ENCODE measurements at places on chromosomes 11 and 22.

DNA sequence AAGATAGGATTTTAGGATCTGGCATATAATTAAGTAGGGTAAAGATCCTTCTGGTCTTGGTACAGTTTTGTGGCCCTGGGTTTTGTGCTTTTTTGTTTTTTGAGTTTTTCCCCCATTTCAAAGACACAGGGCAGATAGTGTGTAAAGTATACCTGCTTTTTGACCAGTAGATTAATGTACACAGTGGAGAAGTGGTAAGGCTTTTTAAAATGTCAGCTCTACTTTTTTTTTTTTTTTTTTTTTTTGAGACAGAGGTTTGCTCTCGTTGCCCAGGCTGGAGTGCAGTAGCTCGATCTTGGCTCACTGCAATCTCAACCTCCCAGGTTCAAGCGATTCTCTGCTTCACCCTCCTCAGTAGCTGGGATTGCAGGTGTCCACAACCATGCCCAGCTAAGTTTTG, 4.0 kb downstream of the EP300 start:
- DNase-seq, result no peak

DNA sequence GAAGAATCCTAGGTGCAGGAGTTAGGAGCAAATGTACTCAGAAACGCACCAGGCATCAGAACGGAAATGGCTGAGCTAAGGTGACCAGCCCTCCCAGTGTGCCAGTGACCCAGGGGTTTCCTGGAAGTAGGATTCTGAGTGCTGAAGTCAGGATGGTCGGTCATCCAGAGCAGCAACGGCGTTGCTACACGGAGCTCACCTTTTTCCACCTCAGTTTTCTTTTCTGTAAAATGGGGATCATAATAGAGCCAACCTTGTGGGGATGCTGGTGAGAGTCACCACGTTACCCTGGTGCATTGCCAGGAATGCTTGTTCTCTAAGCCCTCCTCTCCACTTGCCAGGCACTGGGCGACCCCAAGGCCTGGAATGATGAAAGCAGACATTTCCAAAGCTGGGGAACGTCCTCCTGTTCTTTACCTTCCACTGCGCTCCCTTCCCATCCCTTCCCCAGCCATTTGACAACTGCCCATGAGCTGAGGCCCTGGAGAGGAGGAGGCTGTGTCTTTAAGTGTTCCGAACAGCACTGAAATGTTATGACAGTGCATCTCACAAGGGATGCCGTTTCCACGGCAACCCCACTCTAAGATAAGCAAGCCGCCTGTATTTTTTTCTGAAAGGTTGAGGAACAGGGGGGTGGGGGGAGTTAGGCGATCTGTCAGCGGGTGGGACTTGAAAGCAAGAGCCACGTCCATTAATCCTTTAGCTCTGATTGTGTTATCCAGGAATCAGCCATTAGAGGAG, 66.8 kb downstream of the TSPAN18 start:
- DNase-seq, result no peak

DNA sequence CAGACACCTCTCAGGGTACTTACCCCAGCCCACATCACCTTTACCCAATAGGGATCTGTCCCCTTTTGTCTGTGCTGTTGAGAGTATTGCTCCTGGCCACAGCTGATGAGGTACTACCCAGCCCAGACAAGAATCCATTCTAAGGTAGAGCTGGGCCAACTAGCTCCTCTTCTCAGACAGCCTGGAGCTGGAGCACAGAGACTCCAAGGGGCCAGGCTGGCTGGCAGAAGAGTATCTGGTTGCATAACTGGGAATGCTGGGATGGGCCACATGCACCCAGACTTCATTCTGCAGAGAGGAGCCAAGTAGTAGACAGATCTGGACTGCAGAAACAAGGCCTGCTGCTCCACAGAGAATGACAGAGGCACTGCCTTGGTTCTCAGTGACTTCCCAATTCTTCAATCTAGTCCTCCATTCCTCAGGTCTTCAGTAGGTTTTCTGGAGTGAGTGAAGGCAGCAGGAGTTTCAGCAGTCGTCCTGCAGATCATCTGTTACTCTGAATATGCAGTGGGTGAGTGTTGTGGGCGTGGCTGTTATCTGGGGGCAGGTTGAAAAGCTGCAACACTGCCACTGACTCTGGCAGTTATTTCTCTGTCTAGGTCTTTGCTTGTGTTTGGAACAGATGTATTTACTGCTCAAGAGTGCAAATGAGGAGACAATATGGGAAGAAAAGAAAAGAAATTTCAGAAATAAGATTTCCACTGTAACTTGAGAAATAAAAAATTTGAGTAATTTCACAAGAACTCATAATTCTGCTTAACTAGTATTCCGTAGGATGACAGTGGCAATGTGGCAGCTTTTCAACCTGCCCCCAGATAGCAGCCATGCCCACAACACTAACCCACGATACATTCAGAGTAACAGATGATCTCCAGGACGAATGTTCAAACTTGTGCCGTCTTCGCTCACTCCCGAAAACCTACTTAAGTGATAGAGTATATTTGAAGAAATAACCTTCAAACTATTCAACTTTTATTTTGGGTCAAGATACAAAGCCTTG, 34.9 kb downstream of the MAPK1 start:
- DNase-seq, result peak; percentile 61

DNA sequence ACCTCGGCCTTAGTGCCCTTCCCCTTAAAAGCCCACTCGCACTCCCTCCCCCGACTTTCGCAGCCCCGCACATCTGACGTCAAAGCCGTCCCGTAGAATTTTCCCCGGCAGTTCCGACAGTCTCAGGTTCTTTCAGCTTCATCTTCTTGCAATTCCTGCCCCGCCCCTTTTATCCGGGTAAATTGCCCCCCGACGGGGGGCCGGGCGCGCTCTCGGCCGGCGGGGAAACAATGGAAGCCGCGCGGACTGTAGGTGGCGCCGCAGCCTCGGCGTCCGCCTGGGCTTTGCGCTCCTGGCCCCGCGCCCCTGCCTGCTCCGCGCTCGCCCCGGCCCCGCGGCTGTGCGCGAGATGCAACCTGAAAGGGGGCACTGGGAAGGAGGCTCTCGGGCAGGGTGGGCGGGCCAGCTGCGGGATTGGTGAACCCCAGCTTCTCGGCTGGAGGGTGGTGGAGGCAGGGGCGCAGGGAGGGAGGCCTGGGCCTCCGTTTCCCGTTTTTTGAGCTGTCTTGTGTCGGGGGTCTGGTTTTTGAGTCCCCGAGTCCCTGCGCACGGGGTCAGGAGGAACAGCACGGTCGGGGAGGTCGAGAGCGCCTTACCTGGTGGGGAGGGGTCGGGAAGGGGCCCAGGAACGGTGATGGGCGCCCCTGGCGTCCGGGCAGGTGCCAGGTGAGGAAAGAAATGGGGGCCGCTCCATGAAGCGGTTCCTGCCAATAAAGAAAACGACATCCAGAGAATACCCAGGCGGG, 859 bp upstream of the FGF19 start:
- DNase-seq, result peak; percentile 16

GRCh38 chr11:88435415-88435814, 97.9 kb upstream of the CTSC start:
- DNase-seq, result no peak

GRCh38 chr11:103491777-103492176, 382.6 kb downstream of the DYNC2H1 start:
- DNase-seq, result no peak

GRCh38 chr22:35899736-35900135, 128.9 kb downstream of the RBFOX2 start:
- DNase-seq, result no peak

GRCh38 chr11:78223320-78223954, 34.7 kb downstream of the USP35 start:
- no peak for DNase-seq

GRCh38 chr22:23054531-23055257, 15.6 kb upstream of the GNAZ start:
- DNase-seq, result no peak

DNA sequence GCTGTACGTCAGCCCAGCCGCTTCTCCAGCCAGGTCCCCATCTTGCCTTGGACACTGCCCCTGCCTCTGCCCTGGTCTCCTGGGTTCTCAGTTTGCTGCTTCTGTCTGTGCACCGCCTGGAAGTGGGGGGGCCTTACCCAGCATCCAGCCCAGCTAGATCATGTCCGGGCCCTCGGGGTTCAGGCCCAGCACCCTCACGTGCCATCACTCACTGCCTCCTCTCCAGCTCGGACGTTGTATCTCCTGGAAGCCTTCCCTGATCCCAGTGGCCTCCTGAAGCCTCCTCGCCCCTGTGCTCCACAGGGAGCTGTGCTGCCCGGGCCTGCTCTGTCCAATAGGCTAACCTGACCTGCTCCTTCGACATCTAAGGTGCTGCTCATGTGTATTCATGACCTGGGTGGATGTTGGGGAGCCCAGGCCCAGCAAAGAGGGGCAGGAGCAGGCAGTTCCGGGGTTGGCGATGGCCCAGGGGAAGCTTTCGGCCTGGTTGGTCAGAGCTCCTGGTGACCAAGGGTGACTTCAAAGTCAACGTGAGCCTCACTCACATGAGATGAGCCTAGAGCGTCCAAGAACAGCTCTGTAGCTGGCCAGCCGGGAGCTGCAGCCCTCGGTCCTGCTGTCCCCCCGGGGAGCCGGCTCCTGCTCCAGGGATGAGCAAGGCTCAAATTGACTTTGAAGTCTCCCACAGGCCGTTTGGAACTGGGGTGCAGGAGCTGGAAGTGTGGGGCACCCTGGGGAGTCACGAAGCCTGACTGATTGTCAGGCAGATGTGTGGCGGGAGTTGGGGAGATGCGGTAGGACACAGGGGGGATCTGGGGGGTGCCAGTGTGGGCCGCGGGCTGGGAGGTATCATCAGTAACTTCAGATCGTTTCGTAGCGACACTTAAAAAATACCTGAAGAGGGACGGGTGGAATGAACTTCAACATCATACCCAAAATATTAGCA, 5.2 kb upstream of the ASCL2 start:
- DNase-seq, result no peak

DNA sequence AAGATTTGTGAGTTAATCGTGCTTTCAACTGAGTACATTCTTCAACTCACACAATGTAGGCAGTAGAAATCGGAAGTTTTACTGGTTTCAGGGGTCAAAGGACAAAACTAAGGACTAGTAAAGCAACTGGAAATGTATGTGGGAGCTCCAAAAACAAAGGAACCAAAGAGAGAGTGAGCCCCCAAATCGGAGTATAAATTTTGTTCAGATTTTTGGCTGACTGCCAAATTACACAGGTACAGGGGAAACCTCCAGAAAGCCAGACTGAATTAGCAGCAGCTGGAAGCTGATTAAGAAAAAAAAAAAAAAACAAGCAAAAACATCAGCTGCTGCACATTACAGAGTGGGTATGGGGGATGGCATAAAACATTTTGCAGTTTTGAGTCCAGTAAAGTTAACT, 75.2 kb upstream of the GNAZ start:
- no peak for DNase-seq

DNA sequence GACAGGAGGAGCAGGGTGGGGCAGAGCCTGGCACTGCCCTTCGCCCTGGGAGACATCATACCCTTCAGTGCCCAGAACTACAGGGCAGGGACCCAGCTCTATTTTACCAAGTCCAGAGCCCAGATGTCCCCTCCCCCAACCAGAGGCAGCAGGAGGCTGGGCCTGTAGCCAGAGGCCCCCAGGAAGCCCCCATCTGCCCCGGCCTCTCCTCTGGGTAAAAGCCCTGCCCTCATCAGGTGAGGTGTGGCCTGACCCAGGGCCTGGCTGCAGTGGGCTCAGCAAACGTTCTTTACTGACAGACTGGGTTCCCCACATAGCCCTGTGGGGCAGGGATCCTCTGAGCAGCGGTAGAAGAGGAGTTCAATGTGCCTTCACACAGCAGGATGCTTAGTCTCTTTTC, 51.8 kb upstream of the SLC22A12 start:
- DNase-seq, result no peak

GRCh38 chr11:121478895-121479697, 26.3 kb upstream of the SORL1-AS1 start:
- no peak for DNase-seq

DNA sequence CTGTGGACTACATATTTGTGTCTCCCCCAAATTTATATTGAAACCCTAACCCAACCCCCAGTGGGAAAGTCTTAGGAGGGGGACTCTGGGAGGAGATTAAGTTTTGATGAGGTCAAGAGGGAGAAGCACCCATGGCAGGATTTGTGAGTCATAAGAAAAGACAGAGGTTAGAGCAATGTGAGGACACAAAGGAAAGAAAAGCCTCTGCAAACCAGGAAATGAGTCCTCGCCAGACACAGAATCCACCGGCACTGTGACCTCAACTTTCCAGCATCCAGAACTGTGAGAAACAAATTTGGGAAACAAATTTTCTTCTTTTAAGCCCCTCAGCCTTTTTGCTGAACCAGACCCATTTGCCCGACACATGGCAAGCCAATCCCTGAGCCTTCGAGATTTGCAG, 397.0 kb downstream of the NTM start:
- DNase-seq, result no peak

GRCh38 chr22:46584081-46584921, 35.9 kb upstream of the GRAMD4 start:
- DNase-seq, result no peak

GRCh38 chr11:1452744-1453143, 33.8 kb downstream of the MOB2 start:
- DNase-seq, result no peak

DNA sequence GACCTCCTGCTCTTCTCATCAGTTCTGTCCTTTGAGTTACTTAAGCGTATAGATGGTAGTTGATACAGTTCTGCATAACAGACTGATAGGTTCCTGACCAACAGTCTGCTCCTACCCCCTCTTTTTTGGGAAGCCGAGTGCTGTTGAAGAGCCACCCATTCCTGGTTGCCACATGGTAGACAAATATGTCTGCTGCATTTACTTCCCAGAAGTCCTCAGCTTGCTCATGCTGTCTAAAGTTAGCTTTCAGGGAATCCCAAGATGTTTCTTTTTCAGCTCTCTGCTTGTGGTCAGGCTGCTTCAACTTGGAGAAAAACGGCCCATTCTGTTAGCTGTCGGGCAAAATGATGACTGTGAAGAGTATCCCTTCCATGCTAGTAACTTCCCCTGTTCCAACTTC, 48.7 kb downstream of the C22orf31 start:
- DNase-seq, result no peak

GRCh38 chr11:41286751-41287150, 172.7 kb downstream of the LRRC4C start:
- DNase-seq, result no peak

GRCh38 chr22:27885977-27886842, 32.8 kb downstream of the PITPNB start:
- DNase-seq, result peak; percentile 57

GRCh38 chr11:108906826-108907225, 242.0 kb downstream of the DDX10 start:
- DNase-seq, result no peak

DNA sequence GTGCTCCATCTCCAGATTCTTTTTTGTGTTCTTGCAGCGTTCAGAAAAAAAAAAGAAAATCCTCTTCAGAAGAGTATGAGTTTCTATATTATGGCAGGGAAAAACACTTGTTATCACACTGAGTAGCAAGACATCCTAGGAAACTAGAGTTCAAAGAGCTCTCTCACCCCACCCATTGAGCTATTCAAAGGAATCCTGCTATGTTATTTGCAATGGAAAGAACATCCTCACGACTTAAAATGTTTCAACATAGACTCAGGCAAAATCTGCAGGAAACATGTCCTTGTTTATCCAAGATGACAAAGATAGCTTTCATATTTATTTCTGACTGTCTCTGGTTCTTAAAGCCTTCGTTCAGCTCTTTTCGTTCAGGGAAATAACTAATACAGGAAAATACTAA, 331.6 kb upstream of the ANO5 start:
- DNase-seq, result no peak

GRCh38 chr11:20027556-20028013, 132.7 kb downstream of the DBX1 start:
- no peak for DNase-seq
